ENCODE measurements at places on chromosomes 3 and 15.

GRCh38 chr3:48989796-48990635 is at the start of gene P4HTM:
Gene P4HTM (plus strand): TSS chr3:48990241. CDS start chr3:48990257, 16 bp downstream.
- peak; percentile 42 for DNase-seq

DNA sequence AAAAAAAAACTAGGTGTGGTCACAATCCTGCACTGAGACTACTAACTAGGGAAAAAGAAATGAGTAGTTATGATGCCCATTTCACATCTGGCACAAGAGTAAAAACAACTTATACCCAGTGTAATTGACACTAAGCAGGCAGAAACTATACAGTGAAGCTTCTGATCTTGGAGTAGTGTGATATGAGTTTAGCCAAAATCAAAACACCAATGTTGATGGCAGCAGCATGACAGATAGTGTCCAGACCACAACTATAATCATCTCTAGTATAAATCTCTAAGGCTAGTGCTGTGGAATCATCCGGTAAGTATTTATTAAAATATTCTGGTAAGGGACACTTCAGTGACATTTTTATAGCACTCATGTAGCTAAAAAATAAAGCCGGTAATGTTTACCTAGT is 108.5 kb upstream of the EPHA6 start:
- no peak for DNase-seq

- DNase-seq, result no peak
These were observed 302.5 kb upstream of the GADL1 start for GRCh38 chr3:31196881-31197364.

DNA sequence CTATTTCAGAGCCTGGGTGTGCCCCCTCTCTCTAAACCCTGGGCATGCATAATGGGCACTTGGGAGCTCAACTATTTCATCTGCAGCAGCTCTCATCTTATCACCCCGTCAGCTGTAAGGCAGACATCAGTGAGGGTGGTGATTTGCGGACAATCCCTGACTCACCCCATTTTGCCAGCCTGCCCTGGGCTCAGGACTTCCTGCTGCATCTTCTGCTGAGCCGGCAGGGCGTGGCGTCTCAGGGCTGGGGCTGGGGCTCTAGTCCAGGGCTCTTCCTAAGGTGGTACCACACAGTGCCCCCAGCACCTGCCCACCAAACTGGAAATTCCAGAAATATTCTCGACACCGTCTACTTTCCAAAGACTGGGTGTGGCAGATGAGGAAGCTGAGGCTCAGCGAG is 925 bp upstream of the PSTPIP1 start:
- peak; percentile 43 for DNase-seq

DNA sequence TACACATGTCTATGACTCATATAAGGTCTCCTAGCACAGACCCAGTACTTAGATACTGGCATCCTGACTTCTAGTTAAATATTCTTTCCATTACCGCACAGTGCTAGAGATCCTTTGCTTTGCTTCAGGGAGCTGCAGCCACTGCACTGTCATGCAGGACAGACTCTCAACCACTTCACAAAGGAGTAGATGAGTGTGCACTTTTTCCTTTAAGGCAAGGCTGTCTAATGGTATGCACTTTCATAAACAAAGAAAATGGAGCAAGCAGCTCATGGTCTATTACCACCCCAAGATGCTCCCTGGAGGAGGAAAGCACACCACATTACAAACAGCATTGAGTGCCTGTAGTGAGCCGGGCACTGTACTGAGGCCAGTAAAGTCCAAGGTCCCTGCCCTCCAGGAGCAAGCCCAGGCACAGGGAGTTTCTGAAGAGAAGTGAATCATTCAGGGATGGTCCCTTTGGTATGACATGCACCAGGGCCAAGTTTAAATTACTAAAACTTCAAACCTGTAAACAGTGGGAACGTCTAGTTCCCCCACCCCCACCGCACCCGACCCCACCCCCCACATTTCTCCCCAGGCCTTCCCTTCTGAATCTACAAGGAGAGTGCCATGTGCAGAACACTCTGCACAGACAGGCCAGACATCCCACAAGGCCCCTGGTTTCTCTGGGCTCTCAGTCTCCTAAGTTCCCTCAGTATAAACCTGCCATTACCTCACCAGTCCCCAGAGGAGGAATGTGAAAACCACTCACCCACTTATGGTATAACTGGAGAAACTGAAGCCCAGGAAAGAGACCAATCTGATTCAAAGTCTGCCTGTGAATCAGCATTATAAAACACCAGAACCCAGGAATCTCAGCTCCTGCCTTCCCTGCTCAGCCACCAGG is 107.8 kb upstream of the BCL6 start:
- DNase-seq, result no peak

- DNase-seq, result no peak
These were observed 10.2 kb upstream of the HHATL start for GRCh38 chr3:42712688-42713372.

DNA sequence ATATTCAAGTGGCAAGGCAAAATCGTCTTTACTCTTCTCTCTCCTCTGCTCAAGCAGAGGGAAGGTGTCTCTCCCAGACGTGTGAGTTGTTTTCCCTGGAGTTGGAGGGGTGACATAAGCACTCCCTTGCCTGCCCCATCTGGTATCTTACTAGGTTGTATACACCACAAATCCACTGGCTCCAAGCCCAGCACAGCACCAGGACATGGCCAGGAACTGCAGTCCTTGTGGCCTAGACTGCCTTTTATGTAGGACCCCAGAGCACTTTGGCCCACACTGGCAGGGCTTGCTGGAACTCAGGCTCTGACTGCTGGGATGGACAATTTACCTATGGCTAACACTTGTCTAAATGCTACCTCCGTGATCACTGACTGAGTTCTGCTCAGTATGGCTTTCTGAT is 34.0 kb downstream of the DZIP3 start:
- DNase-seq, result no peak

DNA sequence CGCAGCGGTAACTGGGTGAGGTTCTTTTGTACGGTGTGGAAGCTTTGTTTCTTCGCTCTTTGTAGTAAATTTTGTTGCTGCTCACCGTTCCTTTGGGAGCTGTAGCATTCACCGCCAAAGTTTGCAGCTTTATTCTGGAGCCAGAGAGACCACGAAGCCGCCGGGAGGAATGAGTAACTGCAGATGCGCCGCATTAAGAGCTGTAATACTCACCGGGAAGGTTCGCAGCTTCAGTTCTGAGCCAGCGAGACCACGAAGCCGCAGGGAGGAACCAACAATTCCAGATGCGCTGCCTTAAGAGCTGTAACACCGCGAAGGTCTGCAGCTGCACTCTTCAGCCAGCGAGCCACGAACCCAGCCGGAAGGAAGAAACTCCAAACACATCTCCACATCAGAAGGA is 56.0 kb upstream of the DYNC1LI1 start:
- DNase-seq, result no peak

DNA sequence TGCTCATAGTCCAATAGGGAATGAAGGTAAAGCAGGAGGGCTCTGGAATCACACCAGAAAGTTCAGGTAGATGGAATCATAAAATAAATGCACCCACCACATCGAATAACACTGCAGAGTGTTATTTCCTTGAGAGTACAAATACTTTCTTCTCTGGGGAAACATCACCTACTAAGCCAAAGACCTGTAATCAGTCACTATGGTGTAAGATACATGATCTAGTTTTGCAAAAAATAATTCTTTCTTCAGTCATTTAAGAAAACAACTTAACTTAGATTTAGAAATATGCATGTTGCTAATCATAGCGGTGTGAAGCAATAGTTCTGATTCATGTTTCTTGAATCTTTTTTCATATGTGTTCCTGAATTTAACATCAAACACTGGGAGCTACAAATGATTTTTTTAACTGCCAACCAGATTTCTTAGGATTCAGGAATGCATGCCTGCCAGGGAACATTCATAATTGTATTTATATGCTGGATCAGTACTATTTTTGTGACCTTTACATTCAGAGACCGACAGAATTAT is 40.2 kb upstream of the MEIS2 start:
- DNase-seq, result no peak

DNA sequence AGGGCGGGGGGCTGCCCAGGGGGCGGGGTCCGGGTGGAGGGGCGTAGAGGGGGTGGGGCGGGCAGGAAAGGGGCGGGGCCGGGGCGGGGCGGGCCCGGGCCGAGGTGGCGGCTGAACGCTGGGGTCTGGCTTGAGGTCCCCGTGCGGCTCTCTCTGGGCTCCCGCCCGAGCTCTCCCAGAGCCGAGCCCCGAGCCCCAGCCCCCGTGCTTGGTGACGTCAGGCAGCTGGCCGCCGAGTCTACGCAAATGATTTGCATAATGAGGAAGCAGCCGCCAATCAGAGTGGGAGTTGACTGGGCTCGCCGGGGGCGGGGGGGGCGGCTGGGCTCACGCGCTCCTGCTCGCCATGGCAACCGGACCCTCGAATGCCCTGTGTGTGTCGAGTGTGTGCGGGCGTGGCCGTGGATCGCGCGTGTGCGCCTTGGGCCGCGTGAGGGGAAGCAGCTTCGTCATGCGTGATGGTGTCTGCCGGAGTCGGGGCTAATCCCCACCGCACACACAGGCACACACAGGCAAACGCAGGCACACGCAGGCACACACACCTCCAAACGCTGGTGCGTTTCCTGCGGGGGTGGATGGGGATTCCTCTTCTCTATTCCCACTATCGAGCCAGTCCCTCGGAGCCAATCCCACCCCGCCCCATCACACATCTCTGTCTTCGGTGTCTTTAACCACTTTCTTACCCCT is at the start of gene CELF6:
Gene CELF6, minus strand, starts transcription at position 173 of the 687 bp plus-strand sequence. CDS start 283 bp downstream, outside the sequence.
- DNase-seq, result peak; percentile 69

GRCh38 chr3:196186651-196187573 is 24.3 kb downstream of the ZDHHC19 start:
- no peak for DNase-seq

DNA sequence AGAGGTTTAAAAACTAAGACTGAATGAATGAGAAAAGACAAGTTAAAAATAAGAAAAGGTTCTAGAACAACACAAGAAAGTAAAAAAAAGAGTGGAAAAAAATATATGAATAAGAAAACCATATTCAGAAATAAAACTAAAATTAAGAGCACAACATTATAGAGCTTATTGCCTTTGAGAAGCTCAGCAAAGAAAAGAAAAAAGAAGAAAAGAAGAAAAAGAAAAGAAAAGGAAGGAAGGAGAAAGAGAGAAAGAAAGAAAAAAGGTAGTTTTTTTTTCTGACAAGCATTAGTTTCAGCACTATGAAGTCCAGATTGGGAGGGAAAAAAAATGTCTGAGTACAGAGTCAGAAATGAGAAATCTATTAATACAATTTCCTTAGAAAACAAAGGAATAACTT is 81.5 kb downstream of the FAIM start:
- no peak for DNase-seq

- DNase-seq, result no peak
These were observed 199.6 kb upstream of the CBLB start for GRCh38 chr3:106068381-106068780.

- peak; percentile 20 for DNase-seq
These were observed 81.5 kb downstream of the SLC25A26 start for GRCh38 chr3:66302288-66302687.

DNA sequence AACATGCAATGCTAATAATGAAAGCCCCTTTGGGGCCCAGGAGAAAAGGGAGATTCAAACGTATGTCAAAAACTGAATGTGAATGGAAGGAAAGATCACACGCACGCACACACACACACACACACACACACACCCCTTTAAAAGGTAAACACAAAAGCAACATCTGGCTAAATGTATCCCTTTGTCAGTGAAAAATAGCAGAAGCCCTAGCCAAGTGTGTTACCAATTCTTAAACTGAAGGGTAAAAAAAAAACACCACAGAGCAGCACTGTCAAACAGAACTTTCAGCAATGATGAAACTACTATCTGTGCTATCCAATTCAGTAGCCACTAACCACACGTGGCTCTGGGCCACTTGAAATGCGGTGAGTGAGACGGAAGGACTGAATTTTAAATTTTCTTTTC is 4.9 kb downstream of the RFTN1 start:
- DNase-seq, result no peak

DNA sequence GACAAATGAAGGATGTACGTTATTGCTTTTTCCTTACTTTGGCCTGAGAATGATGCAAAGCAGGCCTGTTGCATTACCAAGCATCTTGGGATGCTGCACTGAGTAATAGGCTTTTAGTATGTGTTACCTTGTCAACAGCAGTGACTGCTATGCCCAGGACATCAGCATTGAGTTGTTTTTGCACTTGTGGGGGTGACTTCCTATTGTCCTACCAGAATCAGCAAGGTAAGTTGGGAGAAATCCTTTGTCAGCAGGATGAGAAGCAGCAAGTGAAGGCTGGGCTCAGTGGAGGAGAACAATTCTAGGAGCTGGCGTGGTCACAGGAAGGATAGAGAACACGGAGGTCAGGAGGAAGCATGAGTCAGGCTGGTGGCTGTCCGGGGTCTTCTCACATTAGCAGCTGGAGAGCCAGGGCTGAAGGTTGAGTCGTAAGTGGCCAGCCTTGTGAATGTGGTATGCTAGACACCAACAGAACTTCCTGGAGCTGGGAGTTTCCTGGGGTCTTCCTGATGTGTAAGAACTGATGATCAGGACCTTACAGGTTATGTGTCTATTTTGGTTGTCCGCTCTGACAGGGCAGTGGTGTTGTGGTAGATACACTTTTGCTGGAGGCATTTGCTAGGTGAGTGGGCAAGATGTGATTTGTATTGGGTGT is 142.7 kb downstream of the FNDC3B start:
- DNase-seq, result no peak

DNA sequence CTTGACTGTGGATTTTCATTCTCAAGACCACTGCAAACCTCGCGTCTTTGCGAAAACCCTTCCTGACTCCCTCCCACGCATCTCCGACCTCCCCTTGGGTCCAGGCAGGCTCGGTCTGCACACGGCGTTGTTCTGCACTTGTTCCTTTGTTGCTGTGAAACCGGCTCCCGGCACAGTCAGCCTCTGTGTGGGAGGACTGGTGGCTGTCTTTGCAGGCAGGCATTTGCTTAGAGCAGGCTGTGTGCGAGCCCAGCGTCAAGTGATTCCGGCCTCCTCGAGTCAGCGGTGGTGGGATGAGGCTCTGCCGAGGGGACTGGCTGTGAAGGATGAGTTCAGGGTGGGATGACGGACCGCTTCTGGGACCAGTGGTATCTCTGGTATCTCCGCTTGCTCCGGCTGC is 102.6 kb upstream of the ROPN1 start:
- DNase-seq, result no peak

DNA sequence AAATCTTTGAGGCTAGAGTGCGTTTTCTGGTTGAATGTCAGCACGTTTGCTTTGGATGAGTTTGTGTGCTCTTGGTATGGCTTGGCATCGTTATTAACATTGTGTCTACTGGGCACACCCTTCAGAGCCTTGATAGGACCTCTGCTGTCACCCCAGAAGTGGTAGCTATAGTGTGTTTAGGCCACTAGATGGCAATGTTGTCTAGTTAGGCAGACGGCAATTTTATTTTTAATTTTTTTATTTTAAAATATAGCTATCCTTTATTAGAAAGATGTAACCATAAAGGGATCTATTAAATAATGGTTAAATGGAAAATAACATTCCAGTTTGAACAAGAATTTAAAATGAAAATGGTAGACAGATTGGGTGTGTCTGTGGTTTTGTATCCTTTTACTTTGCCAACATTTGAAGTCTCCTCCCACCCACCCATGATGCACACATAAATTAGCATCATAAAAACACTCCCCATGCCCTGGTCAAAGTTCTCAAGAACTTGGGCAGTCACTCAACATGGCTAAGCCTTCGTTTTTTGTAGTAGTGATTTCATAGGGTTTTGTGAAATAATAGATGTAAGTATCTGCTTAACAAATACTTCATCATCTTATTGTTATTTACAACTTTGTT is 200.7 kb downstream of the KCNH8 start:
- no peak for DNase-seq
